ENCODE measurements at places on chromosomes 1 and 21.

DNA sequence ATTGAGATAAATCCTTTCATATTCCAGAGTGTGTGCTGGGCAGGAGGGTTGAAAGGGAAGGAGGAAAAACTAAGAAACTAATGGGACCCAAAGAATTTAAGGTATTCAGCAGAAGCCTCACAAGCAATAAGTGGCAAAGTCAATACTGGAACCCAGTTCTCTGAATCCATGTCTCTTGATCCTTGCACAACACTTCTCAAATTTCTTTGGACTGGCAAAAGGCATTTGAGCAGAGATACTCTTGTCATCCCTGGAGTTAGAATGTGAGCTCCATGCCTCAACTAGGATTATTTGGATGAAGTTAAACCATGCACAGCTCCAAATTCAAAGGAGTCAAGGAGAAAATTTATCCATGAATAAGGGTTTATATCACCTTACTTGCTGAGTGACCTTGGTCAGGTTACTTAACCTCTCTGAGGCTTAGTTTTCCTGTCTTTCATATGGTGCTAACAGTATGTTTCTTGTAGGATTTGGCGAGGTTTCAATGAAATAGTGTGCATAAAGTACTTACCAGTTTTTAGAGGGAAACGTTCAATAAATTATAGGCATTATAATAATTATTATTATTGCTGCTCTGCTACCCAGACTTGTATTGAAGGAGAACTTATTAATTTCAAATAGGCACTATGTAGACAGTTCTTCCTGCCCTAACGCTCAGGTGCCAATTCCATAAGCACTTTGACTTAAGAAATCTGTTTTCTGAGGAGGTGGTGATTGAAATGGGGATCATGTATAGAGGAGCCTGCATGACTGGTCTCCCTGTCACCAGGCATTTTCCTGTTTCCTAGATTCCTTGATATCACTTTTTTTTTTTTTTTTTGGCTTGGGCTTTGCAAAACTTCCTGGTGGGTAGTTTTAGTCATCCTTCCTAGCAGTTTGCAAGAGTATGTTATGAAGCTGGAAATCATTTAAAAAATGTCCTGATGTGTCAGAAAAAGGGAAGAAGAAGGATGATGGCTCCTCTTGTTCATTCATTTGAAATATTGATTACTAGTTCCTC lies 125.0 kb upstream of the JUN start:
- DNase-seq: no peak

DNA sequence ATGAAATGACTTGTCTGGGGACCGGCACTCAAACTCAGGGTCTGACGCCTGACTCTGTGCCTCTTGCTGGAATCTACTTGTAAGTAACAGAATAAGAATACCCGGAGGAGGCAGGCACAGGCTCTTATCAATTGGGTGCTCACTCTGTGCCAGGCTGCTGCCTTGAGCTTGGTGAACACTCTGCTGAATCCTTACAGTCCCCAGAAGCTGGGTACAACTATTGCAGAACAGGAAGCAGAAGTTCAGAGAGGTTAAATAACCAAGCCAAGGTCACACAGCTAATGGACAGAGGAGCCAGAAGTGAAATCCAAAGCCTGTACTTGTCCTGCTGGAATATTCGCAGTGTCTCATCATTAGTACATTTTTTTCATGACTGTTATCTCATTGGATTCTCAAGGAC lies 86.0 kb downstream of the EPHB2 start:
- DNase-seq: no peak

DNA sequence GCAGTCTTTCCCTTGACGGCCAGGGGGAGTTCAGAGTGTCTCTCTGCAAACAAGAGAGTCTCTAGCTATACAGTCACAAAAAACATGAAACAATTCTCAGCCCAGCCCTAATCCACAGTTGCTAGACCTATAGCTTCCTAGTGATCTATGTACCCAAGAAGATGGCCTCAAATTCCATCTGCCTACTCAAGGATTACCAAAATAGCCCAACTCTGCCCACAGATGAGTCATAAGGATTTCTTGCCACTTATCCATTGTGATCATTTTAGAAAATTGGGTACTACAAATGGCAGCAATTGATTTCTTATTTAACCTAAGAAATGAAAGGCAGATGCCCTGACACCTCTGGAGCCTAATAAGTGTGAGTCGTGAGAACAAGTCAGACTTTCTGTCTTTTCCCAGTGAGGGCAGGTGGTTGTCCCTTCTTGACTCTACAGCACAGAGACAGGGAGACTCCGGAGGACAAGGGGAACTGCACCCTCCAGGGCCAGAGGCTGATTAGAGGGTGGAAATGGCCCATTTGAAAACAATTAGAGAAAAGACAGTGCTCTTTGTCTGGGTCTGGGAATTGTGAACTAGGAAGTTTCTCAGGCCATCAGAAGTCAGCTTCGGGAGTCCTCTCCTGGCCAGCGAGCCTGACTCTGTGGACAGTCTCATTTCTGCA lies 65.4 kb downstream of the ABCA4 start:
- DNase-seq: no peak

DNA sequence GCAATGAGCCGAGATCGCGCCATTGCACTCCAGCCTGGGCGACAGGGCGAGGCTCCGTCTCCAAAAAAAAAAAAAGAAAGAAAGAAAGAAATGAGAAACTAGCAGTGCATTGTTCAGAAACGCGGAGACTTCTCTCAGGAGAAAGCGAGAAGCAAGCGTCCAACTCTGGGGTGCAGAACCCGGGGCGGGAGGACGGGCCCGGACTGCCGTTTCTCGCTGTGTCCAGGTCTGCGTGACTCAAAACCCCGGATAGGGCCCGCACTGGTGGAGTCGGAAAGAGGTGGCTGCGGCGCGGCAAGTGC lies 395 bp upstream of the MIB2 start:
- DNase-seq: no peak

DNA sequence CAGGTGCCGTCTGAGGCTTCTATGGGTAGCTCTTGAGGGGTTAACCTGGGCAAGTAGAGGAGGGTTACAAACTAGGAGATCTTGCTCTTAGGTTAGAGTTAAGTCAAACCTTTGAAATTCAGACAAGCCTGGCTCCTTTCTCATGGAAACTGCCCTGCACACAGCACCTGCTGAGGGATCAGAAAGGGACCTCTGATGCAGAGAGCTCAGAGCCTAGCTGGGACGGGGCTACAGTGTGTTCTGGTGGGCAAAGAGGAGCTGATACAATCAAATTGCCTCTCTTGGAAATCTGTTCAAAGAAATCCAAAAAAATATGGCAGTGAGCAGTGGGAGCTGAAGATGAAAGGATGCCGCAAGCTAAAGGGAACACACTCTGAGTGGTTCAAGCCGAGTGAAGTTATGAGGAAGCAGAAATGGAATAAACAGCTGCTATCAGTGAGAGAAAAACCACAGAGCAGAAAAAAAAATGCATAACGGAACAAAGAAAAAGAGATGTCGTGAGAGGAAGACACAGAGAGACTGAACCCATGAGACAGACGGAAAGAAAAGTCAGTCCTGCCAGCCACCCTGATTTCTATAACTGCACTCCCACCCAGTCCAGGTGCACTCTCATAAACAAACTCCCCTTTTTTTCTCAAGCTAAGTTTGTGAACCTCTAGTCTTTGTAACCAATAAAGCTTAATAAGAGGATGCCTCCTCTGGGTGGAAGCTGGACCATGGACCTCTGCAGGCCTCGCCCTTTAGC lies 26.6 kb downstream of the PAFAH2 start:
- no peak for DNase-seq

Measured in stimulated activated CD8-positive, alpha-beta memory T cell treated with anti-CD3 and anti-CD28 coated beads, Interleukin-7, amount 100 ng/mL, for 24 hours (primary cell).